ENCODE measurements at places on chromosomes 12 and 14. TPM values are rescaled to one million over a fixed set of nuclear protein-coding genes. Genes with fewer than 3 reads are reported as not detected.

Gene COL2A1
- total RNA-seq = not detected

Gene BEST3
- total RNA-seq = not detected

Gene FGFR1OP2
- total RNA-seq = 37.0 TPM

Gene ANKS1B
- total RNA-seq = not detected

Gene EPYC
- not detected for total RNA-seq

Gene SERPINA4
- total RNA-seq = not detected

Gene C12orf50
- 0.07 TPM for total RNA-seq

Gene TMEM117
- total RNA-seq = 2.1 TPM

Gene SVOP
- not detected for total RNA-seq

Gene COX8C
- total RNA-seq = 0.43 TPM

DNA sequence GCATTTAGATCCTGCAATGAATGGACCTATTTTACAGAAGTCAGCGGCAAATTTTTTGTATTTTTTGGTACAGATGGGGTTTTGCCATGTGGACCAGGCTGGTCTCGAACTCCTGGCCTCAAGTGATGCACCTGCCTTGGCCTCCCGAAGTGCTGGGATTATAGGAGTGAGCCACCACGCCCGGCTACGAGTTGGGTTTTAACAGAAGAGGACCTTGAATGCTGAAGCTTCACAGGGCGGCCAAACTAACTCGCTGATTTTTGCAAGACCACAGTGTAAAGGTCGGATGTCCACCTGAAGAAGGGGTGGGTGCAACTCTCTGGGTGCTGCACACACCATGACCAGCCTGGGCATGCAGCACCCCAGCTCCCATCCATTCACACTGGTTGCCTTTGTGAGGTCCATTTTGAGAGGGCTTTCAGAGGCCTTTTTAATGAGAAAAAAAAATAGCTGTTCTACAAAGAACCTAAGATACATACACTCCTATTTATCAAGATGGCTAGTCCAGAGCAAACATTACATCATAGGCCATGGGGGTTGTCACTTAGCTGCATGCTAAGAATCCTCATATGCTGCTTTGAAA, 21.6 kb upstream of the CDK2AP1 start:
- no peaks in the 10 kb centered on the region for H3K27me3 ChIP-seq
- H3K4me1 ChIP-seq = no peaks in the 10 kb centered on the region
- H3K4me3 ChIP-seq = no peak overlapping the region
- no peak overlapping the region for H3K27ac ChIP-seq
- no peak for DNase-seq

- no peaks in the 10 kb centered on the region for H3K36me3 ChIP-seq
- H3K4me1 ChIP-seq = no peaks in the 10 kb centered on the region
- H3K27ac ChIP-seq = no peak overlapping the region
- H3K27me3 ChIP-seq = peaks cover 8% of the 10 kb centered on the region
Observed at GRCh38 chr12:43444940-43445564, 107.0 kb downstream of the ADAMTS20 start.

DNA sequence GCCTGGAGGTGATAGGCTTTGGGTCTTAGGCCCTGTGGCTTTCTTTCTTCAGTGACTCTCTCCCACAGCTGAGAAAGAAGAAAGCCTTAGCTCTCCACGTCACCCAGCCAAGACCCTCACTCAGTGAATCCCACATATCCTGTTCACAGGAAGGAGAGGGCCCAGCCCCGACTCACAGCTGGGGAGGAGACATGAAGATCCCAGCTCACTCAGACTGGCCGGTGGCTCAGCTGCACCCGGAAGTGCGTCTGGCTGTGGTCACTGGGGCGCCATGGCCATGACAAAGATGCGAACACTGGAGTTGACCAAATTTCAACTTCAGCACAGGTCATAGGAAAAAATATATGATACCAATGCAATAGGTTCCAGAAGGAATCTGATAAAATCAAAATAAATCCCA, 14.2 kb downstream of the DLK1 start:
- no peak overlapping the region for H3K4me3 ChIP-seq
- no peak overlapping the region for H3K27ac ChIP-seq
- H3K4me1 ChIP-seq = no peaks in the 10 kb centered on the region
- DNase-seq = no peak
- no peaks in the 10 kb centered on the region for H3K36me3 ChIP-seq

DNA sequence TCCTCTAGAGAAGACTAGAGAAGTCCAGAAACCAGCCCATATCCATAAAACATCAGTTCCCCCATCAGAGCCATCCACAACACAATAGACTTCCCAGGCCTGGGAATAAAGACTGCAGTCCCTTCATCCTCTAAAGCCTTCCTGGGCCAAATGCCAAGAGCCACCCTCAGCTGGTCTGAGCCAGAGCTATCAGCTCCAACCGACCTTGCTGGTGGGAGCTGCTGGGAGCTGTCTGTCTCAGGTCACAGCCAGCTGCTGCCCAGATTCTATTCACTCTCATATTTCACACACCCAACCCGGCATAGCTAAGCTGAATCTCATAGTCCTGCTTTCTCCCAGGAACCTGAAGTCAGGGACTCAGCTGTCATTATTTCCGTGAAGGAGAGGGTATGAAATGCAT, 10.9 kb upstream of the TFCP2 start:
- H3K27ac ChIP-seq = no peak overlapping the region
- no peaks in the 10 kb centered on the region for H3K4me1 ChIP-seq
- H3K27me3 ChIP-seq = no peaks in the 10 kb centered on the region
- DNase-seq = no peak
- H3K36me3 ChIP-seq = no peaks in the 10 kb centered on the region

DNA sequence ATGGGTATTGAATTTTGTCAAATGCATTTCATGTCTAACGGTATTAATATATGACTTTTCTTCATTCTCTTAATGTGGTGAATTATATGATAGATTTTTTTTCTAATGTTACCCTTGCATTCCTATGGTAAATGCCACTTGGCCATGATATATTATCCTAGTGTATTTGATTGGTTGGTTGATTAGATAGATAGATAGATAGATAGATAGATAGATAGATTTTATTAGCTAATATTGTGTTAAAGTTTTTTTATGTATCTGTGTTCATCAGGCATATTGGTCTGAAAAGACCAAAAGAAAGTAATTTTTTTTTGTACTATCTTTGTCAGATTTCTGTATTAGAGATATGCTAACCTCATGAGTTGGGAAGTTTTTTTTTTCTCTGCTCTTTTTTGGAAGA, 124.6 kb downstream of the TGFB3 start:
- peaks cover 9% of the 10 kb centered on the region for H3K36me3 ChIP-seq
- H3K4me1 ChIP-seq = peaks cover 3% of the 10 kb centered on the region
- H3K27me3 ChIP-seq = no peaks in the 10 kb centered on the region
- DNase-seq = no peak
- H3K4me3 ChIP-seq = no peak overlapping the region

DNA sequence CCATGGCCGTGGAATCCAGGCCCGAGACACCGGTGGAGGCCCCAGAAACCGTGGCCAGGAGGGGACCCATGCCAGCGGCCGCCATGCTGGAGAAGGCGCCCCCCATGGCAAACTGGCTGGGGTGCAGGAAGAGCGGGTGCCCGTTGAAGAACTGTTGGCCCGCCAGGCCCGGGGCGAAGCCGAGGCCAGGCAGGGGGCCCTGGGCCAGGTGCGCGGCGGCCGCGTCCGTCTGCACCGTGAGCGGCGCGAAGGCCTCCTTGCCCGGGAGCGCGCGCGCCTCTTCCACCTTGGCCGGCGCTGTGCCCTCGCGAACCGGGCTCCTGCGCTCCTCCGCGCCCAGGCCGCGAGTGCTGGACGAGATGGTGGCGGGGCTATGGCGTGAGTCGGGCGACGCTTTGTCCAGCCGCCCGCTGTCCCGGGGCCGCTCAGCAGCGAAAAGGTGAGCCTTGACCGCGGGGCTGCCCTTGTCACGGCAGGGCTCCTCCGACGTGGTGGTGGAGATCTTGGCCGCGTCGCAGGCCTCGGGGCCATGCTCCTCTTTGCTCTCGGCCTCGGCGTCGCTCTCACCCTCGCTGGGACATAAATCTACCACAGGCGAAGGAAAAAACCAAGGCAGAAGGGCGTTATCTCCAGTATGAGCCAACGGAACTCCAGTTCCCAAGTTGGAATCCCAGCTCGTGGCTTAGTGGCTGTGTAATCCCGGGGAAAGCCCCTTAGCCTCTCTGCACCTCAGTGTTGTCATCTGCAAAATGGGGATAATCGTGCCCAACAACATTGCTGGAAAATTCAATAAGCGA, 9.5 kb downstream of the TBX3 start:
- H3K4me1 ChIP-seq = no peaks in the 10 kb centered on the region
- H3K4me3 ChIP-seq = no peak overlapping the region
- peaks cover 80% of the 10 kb centered on the region for H3K27me3 ChIP-seq
- H3K36me3 ChIP-seq = peaks cover 2% of the 10 kb centered on the region
- DNase-seq = no peak

GRCh38 chr14:58133739-58134138, 18.3 kb downstream of the ARMH4 start:
- H3K36me3 ChIP-seq = no peaks in the 10 kb centered on the region
- DNase-seq = no peak
- H3K4me3 ChIP-seq = no peak overlapping the region
- peaks cover 4% of the 10 kb centered on the region for H3K27me3 ChIP-seq
- peaks cover 2% of the 10 kb centered on the region for H3K4me1 ChIP-seq

- H3K4me1 ChIP-seq = no peaks in the 10 kb centered on the region
- peaks cover 6% of the 10 kb centered on the region for H3K27me3 ChIP-seq
- H3K4me3 ChIP-seq = no peak overlapping the region
- H3K27ac ChIP-seq = no peak overlapping the region
- DNase-seq = no peak
Observed at GRCh38 chr12:113401066-113402000, 2.4 kb downstream of the SDS start.

- H3K36me3 ChIP-seq = no peaks in the 10 kb centered on the region
- no peak for DNase-seq
- no peaks in the 10 kb centered on the region for H3K4me1 ChIP-seq
- peaks cover 2% of the 10 kb centered on the region for H3K27me3 ChIP-seq
- no peak overlapping the region for H3K27ac ChIP-seq
Observed at GRCh38 chr12:71725011-71725410, 29.7 kb upstream of the RAB21 start.

GRCh38 chr12:66048218-66048834, 82.2 kb downstream of the LLPH start:
- no peak for DNase-seq
- H3K4me1 ChIP-seq = peaks cover 7% of the 10 kb centered on the region
- peaks cover 7% of the 10 kb centered on the region for H3K27me3 ChIP-seq
- H3K4me3 ChIP-seq = no peak overlapping the region

GRCh38 chr14:58722441-58722840, 84.7 kb downstream of the DACT1 start:
- H3K4me1 ChIP-seq = peaks cover 2% of the 10 kb centered on the region
- DNase-seq = no peak
- no peaks in the 10 kb centered on the region for H3K36me3 ChIP-seq
- H3K27me3 ChIP-seq = no peaks in the 10 kb centered on the region
- no peak overlapping the region for H3K27ac ChIP-seq

- H3K36me3 ChIP-seq = no peaks in the 10 kb centered on the region
- H3K27me3 ChIP-seq = peaks cover 5% of the 10 kb centered on the region
- H3K4me1 ChIP-seq = no peaks in the 10 kb centered on the region
- H3K4me3 ChIP-seq = no peak overlapping the region
- DNase-seq = no peak
Observed at GRCh38 chr14:60189923-60190840, 25.0 kb upstream of the DHRS7 start.
